Right renal pelvis (tissue), 4 donors: ENCODE measurements at places on chromosomes 13 and 19.
A peak's percentile ranks its signal among the peaks of the same experiment; 100 is the strongest.

DNA sequence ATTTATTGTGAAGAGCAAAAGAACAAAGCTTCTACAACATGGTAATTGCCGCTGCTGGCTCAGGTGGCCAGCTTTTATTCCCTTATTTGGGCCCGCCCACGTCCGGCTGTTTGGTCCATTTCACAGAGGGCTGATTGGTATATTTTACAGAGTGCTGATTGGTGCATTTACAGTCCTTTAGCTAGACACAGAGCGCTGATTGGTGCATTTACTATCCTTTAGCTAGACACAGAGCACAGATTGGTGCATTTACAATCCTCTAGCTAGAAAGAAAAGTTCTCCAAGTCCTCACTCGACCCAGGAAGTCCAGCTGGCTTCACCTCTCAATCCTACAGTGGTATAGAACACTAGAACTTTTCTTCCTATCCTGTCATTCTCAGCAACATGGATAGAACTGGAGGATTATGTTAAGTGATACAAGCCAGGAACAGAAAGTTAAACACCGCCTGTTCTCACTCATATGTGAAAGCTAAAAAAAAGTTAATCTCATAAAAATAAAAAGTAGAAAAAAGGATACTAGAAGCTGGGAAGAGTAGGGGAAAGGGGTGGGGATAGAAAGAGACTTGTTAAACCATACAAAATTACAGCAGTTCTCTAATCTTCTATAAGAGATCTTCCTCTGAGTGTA is 33.6 kb upstream of the FARP1 start:
- DNase-seq, result no peak

DNA sequence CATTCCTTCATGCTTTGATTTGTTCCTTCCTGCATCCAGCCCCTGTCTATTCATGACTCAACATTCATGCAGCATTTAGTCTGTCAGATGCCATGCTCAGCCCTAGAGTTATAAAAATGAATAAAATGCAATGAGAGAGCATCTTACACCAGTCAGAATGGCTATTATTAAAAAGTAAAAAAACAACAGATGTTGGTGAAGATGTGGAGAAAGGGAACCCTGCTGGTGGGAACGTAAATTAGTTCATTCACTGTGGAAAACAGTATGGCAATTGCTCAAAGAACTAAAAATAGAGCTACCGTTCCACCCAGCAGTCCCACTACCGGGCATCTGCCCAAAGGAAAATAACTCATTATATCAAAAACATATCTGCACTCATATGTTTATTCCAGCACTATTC is 70.0 kb upstream of the GTF3A start:
- no peak for DNase-seq

GRCh38 chr19:38047641-38048040 is 140.6 kb downstream of the SIPA1L3 start:
- DNase-seq, result no peak

GRCh38 chr13:31946091-31946770 is 85.3 kb upstream of the FRY start:
- DNase-seq, result no peak

- DNase-seq, result no peak
Observed at GRCh38 chr13:106650690-106651205, 82.8 kb upstream of the ARGLU1 start.

- peak; percentile 32 for DNase-seq
Observed at GRCh38 chr19:21698215-21698614, 69.2 kb downstream of the ZNF100 start.

GRCh38 chr19:4803736-4804695 is 12.5 kb downstream of the FEM1A start:
- no peak for DNase-seq

DNA sequence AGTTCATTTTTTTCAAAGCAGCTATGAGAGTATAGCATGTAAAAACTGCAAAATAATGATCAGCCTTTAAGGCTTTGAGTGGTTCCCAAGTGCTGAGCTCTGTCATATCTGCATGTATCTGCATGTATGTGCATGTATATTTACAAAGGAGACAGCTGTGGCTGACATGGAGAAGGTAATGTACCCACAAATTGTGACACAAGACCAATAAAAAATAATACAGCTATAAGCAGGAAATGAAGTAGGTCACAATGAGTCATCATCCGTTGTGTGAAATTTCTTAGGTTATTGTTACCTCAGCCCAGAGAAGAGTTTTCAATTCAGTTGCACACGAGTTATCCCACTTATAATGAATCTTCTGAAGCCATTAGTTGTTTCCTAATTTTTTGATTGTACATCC is 60.9 kb upstream of the MED4 start:
- DNase-seq, result no peak

DNA sequence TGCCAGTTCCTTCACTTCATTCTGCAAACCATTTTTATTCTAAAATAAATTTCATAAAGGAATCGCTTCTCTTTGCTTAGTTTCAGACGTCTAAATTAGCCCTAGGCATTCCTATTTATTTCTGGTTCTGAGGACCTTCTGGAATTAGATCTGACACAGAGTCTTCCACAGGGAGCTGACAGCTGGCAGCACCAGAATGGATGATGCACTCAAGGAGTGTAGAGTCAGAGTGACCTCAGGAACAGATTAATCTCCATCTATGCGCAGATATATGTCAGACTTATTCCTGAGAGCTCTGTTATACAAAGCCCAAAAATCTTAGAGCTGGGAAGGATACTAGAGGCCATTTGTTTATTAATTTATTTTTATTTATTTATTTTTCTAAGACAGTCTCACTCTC is 450.8 kb downstream of the HS6ST3 start:
- no peak for DNase-seq

GRCh38 chr19:55907746-55908145 is 24.4 kb downstream of the NLRP13 start:
- no peak for DNase-seq

GRCh38 chr19:21593934-21594820 is 88.8 kb downstream of the ZNF429 start:
- DNase-seq, result no peak

GRCh38 chr13:77846173-77846572 is 72.5 kb downstream of the EDNRB start:
- no peak for DNase-seq

- DNase-seq, result no peak
Observed at GRCh38 chr13:23752111-23753001, 136.8 kb downstream of the MIPEP start.

GRCh38 chr19:38617283-38617763 is 430 bp downstream of the MAP4K1 start:
- DNase-seq, result no peak

- no peak for DNase-seq
Observed at GRCh38 chr13:94249512-94249911, 230.0 kb downstream of the DCT start.

GRCh38 chr13:28031896-28032288 is 43.4 kb upstream of the URAD start:
- DNase-seq, result no peak

DNA sequence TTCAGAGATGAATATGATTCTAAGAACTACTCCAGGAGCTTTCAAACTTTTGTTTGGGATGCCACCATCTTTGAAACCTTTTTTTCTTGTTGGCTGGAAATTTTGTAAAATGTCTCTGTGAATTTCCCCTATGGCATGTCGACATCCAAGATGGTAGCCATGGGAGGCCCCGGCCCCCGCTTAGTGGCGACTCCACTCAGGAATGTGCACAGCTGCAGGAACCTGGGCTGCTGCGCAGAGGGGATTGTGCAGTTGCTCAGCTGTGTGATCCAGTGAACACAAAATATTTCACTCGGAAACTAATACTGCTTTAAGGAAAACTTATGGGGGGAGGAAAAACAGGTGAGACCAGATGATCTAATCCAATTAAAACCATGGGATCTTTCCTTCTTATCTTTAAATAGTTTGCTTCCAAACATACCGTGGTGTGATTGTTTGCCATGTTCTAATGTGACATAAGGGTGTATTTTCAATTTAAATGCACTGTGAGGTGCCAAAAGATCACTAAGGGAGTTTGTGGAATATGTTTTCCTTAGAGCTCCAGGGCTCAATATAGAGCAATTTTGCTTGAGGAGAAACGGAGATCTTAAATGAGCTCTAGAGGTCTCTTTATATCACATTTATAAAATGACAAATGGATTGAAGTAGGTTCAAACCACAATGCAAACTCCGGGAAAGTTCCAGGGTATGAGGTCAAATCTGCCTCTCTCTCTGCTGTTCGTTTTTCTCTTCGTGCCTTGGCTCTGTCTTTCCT is 497.7 kb downstream of the FGF9 start:
- no peak for DNase-seq

- no peak for DNase-seq
Observed at GRCh38 chr13:113928685-113929627, 44.9 kb downstream of the C13orf46 start.

DNA sequence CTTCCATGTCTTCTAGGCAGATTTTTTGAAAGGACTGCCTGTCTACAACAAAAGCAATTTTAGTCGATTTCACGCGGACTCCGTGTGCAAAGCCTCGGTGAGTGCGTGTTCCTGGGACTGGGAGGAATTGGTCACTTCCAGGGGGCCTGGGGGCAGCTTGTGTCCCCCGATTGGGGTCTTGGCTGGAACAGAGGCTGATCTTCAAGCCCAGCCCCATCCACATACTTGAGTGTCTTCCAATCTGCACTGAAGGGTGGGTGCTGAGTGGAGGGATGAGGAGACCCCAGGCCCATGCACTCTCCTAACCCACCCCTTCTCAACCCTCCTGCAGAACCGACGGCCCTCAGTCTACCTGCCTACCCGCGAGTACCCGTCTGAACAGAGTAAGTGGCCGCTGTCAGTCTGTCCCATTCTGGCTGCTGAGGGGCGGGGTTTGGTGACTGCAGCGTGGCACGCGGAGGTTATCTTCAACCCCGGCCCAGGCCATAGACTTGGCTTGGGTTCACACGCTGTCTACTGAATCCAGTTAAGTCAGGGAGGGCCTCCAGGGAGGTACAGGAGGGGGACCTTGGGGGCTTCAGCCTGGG is 4.7 kb downstream of the DDA1 start:
- no peak for DNase-seq

DNA sequence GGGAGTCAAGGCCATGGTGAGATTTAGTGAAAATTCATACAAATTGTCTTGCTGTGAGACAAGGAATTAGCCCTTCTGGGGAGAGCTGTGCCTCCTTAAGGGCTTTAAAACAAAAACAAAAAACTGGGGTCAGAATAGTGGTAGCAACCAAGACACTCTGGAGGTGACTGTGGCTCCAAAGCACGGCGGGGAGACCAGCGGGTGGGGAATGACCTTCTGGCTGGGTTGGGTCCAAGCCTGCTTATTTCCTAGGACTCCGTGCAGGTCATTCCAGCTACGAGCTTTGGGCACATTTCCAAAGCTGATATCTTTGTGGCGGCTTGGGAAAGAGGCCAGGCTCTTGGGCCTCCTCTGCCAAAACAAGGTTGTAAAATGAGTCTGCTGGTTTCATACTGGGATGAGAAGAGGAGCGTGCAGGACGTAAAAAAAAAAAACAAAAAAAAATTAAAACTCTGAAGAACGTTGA is 348.3 kb downstream of the UQCRFS1 start:
- DNase-seq, result no peak

DNA sequence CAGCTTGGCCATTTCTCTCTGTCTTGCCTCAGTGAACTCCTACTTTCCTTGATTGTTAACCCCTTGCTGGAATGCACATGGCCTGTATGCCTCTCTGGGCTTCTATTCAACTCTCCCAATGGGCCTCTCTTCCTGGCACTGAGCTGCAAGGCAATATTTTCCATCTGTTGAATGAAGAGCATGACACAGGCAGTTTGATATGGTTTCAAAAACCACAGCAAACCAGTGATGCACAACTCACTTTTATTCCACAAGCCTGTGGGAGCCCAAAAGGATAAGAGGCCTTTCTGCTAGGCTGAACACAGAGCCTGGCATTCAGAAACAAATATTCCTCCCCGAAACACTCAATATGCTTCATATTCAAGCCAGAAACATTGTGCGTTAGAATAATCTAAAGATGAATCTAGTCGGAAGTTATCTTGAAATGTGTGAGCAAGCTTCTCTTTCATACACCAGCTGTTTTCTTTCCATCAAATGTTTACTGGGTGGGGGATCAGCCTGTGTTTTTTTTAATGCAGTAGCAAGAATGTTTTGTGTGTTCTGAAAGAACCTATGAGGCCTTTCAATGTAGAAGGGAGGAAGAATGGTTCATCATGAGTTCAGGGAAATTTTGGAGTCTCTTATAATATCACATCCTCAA is 443.1 kb upstream of the SPRY2 start:
- peak; percentile 35 for DNase-seq

GRCh38 chr13:25988661-25989060 is 63.2 kb downstream of the SHISA2 start:
- DNase-seq, result no peak

DNA sequence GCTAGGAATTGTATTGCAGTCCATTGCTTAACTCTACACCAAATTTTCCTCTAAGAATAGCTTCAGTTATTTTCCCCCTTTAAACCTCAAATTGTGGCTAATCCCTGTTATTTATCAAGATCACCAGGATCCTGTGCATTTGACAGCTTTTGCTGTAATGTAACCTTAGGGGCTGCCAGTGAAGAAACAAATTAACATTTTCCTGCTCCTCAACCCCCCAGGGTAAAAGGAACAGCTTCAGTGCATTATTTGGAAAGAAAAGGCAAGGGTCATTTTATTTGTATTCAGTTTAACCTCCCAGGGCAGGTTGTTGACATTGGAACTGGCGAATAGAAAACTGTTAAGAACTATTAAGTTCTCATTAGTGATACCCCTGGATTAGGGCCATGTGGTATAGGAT is 57.0 kb downstream of the PCDH20 start:
- DNase-seq, result no peak

DNA sequence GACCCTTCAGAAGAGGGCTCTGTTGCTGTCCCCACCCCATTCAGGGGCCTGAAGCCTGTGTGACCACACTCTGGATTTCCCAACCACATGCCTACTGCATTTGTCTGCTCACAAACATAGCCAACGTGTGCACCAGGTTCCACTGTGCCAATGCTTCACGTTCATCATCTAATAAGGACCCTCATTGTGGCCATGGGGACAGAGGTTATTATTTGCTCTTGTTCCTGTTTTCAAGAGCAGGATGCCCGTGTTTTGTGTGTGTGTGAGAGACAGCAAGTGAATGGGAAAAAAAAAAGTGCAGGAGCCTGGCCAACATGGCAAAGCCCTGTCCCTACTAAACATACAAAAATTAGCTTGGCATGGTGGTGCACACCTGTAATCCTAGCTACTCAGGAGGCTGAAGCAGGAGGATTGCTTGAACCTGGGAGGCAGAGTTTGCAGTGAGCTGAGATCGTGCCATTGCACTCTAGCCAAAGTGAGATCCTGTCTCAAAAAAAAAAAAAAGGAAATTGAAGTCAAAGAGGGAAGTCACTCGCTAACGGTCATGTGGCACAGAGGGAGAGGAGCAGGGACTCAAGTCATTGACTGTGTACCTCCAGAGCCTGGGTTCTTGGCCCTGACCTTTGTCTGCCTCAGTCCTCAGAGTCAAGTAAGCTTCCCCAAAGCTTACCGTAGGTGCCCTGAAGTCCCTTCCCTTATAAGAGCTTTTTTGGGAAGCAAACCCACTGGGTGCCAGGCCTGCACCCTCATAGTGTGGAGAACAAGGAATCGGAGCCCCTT is 6.9 kb downstream of the B3GNT8 start:
- DNase-seq, result no peak
